ENCODE measurements at places on chromosomes 1 and 21.

DNA sequence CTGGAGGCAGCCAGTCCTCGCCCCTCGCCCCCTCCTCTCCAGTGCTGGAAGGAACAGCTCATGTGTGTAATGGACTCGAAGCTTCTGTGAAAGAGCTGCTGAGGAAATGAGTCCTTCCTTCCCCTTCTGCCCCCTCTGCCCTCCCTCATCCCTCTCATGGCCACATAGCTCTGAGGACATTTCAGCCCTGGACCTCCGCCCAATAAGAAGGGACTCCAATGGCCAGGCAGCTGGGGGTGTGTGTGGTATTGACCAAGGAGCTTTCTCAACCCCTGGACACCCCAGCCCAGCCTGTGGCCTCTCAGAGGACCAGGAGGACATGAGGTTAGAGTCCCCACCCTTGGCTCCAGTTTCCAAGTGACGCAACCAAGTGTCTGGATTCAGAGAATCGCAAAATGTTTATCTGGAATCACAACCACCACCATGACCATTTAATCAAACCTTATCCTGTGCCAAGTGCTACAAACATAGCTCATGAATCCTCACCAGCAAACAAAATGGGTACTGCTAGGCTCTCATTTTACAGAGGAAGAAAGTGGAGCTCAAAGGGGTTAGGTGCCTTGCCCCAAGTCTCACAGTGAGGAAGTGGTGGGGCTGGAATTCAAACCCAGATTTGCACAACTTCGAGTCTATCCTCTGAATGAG lies 47.8 kb upstream of the ECE1 start:
- DNase-seq = no peak

- no peak for DNase-seq
These were observed 63.9 kb upstream of the GRIK3 start for GRCh38 chr1:37098237-37098636.

DNA sequence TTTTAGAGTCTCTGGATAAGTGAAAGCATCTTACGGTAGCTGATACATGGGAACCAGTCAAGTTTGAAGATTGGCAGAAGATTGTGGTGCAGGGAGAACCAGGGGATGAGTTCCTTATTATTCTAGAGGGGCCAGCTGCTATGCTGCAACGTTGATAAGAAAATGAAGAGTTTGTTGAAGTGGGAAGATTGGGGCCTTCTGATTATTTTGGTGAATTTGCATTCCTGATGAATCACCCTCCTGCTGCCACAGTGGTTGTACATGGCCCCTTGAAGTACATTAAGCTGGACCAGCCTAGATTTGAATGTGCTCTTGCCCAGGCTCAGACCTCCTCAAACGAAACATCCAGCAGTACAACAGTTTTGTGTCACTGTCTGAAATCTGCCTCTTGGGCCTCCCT lies 45.9 kb downstream of the BTBD8 start:
- no peak for DNase-seq

GRCh38 chr1:210558302-210558701 lies 229.6 kb downstream of the HHAT start:
- no peak for DNase-seq

DNA sequence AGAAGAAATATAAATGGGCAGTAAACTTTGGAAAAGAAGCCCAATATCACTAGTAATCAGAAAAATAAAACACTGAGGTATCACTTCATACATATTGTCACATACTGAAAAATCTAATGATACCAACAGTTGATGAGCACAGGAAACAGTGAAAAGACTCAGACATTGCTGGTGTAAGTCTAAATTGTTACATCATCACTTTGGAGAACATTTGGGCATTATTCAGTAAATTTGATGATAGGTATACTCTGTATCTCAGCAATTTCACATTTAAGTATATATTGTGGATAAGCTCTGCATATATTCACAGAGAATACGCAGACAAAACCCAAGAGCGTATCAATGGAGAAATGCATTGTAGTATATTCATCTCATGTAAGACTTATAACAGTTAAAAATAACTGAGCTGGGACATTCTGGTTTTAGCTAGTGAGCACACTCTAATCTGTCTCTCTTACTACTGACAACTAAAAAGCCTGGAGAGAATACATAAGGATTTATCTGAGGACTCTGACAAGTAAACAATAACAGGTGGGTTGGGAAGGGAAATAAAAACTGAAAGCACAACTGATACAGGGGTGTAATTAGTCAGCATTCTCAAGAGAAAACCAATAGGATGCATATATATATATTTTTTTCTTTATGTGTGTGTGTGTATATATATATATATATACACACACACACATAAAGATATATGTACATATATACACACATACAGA lies 212.7 kb upstream of the JUN start:
- DNase-seq = no peak

DNA sequence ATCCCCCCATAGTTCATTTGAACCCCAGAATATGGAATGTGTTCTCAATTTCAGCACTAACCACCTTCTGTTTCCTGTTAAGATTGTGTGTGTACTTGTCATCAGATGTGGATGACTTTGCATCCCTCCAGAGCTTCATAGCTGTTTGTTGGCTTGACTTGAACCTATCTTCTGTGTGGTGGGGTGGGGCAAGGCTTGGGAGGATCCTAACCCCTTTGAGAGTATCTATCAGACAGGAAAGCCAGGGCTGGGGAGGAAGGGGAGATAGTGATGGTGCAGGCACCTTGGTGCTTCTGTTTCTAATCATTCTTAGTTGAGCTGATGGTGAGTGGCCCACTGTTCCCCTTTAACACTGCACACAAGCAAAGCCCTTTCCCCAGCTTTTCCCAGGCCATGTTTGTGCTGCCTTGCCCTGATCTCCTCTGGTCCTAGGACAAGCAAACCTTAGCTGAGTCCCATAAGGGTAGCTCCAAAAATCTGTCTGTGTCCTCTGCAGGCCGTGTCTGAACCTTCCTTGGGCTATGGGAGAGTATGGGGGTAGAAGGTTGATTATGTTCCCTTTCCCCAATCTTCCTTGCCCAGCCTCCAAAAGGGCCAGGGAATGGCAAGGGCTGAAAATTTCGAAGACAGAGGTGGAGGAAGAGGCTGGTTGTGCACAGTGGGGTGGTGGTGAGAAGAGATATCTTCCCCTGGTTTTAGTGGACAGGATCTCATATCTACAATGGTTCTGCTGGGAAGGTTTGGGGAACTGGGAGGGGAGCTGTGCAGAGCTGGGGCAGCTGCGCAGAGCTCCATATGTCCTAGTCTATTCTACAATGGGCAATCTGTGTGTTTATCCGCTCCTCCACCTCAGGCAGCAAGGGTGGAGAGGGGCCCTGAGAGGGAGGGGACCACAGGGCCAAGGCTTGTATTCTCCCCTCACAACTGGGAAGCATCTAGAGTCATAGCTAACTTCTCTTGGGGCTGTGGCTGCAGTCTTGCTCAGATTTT lies 1.4 kb downstream of the NHLH1 start:
- no peak for DNase-seq

DNA sequence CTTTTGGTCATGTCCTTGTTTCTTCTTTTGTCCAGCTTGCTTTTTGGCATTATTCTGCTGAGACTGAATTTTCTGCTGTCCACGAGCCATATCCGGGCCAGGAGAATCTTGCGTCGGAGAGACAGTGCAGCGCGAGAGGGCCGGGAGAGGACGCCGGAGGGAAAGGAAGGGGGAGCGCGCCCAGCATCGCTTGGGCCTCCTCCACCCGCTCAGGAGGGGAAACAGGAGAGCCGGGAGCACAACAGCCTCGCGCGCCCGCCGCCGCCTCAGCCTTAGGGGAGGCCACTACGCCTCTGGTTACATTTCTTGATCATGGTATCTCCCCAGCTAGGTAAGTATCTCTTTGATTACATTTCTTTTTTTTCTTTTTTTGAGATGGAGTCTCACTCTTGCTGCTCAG lies 7.4 kb upstream of the DEGS1 start:
- DNase-seq = peak; percentile 41

DNA sequence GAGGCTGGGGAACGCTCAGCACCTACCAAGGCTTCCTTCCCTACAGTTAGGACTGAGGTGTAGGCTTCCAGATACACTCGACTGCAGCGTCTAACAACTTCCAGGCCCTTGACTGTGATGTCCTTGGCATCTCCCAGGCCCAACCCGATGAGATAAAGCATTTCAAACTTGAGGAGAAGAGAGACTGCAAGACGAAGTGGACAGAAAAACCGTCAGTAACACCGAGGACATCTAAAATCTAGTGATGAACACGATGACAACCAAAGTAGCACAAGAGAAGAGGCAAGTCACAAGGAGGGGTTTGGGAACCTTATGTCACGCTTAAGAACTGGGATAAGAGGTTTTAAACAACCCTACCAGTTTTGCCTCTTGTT lies 314 bp downstream of the DPH5 start:
- DNase-seq = no peak

DNA sequence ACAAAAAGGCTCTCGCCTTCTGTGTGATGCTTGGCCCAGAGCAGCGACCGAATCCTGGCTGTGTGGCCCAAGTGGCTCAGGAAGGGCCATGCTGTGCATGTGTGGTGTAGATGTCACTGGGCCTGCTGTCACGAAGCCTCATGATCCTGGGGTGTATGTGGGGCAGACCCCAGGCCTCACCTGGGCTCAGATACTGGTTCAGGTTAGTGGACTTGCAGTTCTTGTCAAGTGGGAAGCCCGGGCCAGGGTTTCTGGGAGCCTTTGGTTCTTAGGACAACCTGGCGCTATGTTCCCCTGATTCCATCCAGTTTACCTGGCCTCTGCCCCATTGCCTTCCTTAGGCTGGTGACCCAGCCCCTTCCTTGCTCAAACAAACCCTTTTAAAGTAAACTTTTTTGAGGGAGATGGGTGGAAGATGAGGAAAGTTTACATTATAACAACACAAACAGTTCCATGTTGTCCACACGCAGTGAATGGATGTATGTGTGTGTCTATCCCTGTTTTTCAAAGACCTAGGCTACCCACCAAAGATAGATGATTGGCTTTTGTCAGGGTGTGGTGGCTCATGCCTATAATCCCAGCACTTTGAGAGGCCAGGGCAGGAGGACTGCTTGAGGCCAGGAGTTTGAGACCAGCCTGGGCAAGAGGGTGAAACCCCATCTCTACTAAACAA lies 84.3 kb downstream of the UCK2 start:
- no peak for DNase-seq

DNA sequence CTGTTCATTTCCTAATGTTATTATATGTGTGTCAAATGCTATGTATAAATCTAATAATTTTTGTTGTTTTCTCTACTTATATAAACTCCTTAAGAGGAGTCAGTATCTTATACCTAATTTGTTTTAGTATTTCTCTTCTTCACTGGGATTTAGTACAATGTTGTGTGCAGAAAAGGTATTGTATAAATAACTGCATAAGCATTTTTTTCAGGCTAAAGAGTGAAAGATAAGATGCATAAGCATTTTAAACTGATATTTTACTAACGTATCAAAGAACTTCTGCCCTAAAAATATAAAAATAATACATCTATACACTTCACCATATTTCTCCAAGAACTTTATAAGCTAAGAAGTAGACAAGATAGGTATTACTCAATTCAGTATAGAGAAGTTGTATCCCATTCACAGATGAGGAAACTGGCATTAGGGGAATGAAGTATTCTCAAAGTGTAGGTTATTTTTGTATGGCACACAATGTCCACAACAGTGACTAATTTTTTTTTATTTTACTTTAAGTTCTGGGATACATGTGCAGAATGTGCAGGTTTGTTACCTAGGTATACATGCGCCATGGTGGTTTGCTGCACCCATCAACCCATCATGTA lies 59.3 kb downstream of the NUP210L start:
- DNase-seq = no peak

GRCh38 chr1:14672005-14672404 lies 73.5 kb downstream of the KAZN start:
- no peak for DNase-seq

DNA sequence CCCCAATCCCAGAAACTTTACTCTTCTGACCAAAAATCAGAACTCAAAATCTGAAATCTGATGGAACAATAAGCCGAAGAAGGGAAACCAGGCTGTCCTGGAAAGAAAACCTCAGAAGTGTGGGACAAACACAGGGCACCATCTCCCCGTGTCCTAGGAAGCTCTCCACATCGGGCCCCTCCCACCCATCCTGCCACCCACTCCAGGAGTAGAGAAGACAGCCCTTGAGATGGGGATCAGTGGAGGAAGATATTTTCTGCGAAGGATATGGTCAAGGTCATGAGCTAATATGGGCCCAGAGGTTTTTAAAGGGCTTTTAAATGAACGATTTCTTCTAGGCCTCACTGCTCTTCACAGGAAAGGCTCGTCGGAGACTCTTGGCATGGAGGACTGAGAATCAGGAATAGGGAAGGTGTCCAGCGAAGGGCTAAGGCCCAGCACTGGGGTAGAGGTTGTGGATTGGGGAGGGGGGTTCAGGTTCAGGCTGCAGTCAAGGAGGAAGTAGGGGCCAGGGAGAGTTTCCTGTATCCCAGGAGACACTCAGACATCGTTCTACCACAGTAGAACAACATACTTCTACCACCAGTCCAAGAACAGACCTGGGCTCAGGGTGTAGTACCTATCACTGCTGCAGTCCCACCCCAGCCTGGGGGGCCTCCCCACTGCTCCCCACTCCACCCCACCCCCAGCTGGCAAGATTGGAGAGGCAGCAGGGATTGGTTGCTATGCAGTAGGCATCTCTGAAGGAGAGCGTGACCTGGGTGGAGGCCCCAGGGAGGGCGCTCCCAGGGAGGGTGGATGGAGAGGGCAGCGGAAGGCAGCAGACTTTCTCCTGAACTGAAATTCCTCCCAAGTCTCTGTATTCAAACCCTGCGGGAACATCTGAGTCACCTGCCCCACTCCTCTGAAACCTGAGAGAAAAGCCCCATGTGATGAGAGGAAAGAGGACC lies 1.2 kb upstream of the S100A5 start:
- DNase-seq = no peak

DNA sequence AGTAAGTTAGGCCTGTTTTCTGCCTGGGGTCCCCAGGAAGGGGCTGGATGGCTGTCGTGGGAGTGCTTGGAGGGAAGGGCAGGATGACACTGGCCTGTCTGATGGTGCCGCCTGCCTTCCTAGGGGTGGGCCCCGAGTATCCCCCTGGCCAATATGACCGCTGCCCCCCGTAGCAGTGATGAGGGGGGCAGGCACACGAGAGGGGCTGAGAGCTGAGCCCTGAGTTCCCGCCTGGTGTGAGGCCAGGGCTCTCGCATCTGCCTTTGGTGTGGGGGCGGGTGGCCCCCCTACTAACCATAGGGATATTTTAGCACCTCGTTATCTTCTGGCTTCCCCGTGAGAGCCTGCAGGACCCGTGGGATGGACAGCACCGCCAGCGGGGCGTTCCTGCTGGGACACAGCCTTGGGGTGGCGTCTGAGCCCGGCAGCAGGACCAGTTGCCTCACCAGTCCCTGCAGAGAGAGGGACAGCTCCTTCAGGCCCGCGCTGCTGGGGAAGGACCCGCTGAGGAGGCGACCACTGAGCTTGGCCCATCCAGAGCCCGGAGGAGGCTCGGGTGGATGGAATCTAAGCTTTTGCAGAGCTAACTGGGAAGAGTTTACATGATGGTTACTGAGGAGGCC lies 10.4 kb downstream of the KRTAP10-1 start:
- no peak for DNase-seq

- no peak for DNase-seq
These were observed 14.7 kb downstream of the KCNA10 start for GRCh38 chr1:110504226-110504625.

DNA sequence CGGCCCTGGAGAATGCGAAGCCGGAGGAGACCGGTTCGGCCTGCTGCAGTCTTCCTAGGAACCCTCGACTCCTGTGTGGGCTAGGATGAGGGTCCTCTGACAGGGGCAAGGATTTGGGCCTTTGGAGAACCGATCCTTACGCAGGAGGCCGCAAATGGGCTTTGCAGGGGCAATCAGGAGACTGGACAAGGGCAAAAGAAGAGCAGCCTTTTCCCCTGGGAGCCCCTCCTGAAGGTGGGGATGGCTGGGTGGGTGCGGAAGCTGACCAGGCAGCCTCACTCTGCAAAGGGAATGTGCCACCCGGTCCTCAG lies 111.7 kb downstream of the NAV1 start:
- no peak for DNase-seq

GRCh38 chr1:116721451-116722007 lies 32.7 kb upstream of the CD2 start:
- DNase-seq = no peak
